Upper lobe of left lung (tissue), 6 donors: ENCODE measurements at places on chromosomes 1 and 21. TPM values are rescaled to one million over a fixed set of nuclear protein-coding genes. Genes with fewer than 3 reads are reported as not detected.

The RIPPLY3 gene
- total RNA-seq: 0.11 TPM

The WNT4 gene
- 3.2 TPM for total RNA-seq

The RIMS3 gene
- total RNA-seq: 3.4 TPM

The SELENBP1 gene
- total RNA-seq: 466 TPM

The RUNX3 gene
- 10.5 TPM for total RNA-seq

DNA sequence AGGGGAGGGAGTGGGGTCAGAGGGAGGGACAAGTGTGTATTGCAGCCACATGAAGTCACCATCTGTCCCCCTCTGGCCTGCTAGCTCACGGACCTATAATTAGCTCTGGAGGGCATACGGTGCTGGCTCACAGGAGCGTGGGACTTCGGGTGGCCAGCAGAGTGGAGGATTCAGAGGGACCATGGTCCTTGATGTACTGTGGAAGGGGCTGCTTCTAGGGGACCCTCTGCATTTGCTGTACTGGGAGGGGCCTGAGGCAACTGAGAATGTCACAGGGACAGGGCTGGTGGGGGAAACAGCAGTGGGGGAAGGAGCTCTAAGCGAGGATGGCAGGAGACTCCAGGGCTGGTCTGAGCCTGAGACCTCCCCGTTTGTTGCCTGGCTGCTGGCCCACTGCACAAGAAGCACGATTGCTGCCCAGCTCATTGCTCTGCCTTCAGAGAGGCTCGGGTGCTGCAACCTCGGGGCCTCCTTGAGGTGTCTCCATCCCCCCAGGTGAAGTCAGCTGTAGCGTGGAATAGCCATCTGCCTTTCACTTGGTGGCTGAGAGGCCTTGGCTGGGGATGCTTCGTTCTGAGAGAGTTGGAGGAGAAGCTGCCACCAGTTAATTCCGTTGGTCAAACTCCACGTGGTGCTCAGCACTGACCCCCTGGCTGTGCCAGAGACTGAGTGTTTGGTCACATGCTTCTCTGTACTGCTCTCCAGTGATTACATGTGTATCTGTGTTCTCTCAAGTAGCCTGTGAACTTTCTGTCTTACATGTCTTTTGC, 2.7 kb downstream of the PPFIA4 start:
- no peak for DNase-seq
- H3K4me1 ChIP-seq: peaks cover 9% of the 10 kb centered on the region
- H3K36me3 ChIP-seq: peaks cover 4% of the 10 kb centered on the region
- H3K27me3 ChIP-seq: no peaks in the 10 kb centered on the region
- no peak overlapping the region for H3K27ac ChIP-seq
- H3K4me3 ChIP-seq: no peak overlapping the region

- peaks cover 12% of the 10 kb centered on the region for H3K36me3 ChIP-seq
- DNase-seq: no peak
- H3K4me3 ChIP-seq: no peak overlapping the region
- H3K27me3 ChIP-seq: no peaks in the 10 kb centered on the region
These were observed 97.7 kb downstream of the VPS13D start for GRCh38 chr1:12327566-12327965.

GRCh38 chr1:154883919-154884868, 14.1 kb upstream of the KCNN3 start:
- H3K4me1 ChIP-seq: no peaks in the 10 kb centered on the region
- no peaks in the 10 kb centered on the region for H3K27me3 ChIP-seq
- H3K36me3 ChIP-seq: no peaks in the 10 kb centered on the region
- no peak overlapping the region for H3K27ac ChIP-seq
- H3K4me3 ChIP-seq: no peak overlapping the region

GRCh38 chr1:197671140-197671539, 104.1 kb downstream of the DENND1B start:
- no peak for DNase-seq
- H3K27me3 ChIP-seq: no peaks in the 10 kb centered on the region
- no peak overlapping the region for H3K4me3 ChIP-seq
- H3K4me1 ChIP-seq: no peaks in the 10 kb centered on the region

DNA sequence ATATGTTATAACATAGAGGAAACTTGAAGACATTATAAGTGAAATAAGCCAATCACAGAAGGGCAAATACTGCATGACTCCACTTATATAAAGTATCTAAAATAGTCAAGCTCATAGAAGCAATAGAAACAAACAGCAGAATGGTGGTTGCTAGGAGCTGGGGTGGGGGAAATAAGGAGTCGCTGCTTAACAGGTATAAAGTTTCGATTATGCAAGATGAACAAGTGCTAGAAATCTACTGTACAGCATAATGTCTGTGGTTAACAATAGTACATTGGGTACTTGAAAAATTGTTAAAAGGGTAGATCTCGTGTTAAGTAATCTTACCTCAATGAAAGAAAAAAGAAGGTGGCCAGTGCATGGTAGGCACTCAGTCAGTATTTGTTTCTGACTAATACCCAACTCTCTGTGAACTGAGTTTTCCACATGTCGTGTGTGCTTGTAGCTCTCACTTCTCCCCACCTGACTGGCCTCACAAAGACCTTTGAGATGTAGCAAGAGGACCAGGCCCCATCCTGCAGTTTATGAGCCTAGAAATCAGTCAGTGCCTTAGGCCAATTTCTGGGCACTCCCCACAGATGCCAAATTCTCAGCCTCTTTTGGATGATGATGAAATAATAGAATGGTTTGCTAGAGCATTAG, 14.7 kb upstream of the SPRR5 start:
- H3K4me1 ChIP-seq: no peaks in the 10 kb centered on the region
- no peak overlapping the region for H3K4me3 ChIP-seq
- no peak overlapping the region for H3K27ac ChIP-seq
- no peaks in the 10 kb centered on the region for H3K27me3 ChIP-seq

GRCh38 chr1:176880955-176881595, 283.4 kb downstream of the ASTN1 start:
- no peaks in the 10 kb centered on the region for H3K36me3 ChIP-seq
- no peaks in the 10 kb centered on the region for H3K27me3 ChIP-seq
- no peak overlapping the region for H3K27ac ChIP-seq
- DNase-seq: no peak

GRCh38 chr1:234909851-234910250, 218.8 kb downstream of the TOMM20 start:
- no peak overlapping the region for H3K4me3 ChIP-seq
- no peaks in the 10 kb centered on the region for H3K36me3 ChIP-seq
- H3K27ac ChIP-seq: no peak overlapping the region
- DNase-seq: no peak
- no peaks in the 10 kb centered on the region for H3K27me3 ChIP-seq
- peaks cover 19% of the 10 kb centered on the region for H3K4me1 ChIP-seq

DNA sequence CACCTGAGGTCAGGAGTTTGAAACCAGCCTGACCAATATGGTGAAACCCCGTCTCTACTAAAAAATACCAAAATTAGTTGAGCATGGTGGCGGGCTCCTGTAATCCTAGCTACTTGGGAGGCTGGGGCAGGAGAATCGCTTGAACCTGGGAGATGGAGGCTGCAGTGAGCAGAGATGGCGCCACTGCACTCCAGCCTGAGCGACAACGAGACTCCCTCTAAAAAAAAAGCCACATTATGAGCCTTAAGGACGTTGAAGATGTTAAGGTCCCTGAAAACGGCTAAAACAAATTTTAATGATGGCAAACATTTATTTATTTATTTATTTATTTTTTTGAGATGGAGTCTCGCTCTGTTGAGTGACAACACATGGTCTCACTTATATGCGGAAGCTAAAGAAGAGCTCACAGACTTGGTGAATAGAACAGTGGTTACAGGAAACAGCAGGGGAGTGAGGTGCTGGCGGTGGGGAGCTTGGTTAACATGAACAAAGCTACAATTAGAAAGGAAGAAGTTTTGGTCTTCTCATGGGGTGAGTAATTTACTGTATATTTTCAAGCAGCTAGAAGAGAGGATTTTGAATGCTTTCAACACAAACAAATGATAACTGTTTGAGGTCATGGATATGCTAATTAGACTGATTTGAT, 47.1 kb downstream of the TCP10L start:
- DNase-seq: no peak
- no peak overlapping the region for H3K4me3 ChIP-seq
- H3K27me3 ChIP-seq: no peaks in the 10 kb centered on the region
